ENCODE measurements at places on chromosomes 3 and 15.

DNA sequence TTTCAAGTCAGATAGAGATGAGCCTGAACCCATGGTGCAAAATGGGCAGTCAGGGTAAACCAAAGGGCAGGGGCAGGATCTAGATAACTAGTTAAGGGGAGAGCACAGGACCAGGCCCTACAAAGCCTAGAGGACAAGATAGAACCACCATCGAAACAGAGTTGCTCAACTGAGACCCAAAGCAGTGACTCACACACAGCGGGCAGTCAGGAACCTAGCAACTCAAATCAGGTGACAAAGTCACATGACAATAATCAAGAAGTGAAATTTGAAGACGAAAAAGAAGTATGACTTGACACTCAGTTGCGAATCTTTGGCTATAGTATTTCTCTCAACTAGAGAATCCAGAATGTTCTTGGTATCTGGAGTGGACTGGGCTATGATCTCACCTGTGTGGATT is 136.0 kb upstream of the PTPRG start:
- DNase-seq = no peak

GRCh38 chr15:83709241-83709640 is 55.3 kb downstream of the ADAMTSL3 start:
- no peak for DNase-seq

DNA sequence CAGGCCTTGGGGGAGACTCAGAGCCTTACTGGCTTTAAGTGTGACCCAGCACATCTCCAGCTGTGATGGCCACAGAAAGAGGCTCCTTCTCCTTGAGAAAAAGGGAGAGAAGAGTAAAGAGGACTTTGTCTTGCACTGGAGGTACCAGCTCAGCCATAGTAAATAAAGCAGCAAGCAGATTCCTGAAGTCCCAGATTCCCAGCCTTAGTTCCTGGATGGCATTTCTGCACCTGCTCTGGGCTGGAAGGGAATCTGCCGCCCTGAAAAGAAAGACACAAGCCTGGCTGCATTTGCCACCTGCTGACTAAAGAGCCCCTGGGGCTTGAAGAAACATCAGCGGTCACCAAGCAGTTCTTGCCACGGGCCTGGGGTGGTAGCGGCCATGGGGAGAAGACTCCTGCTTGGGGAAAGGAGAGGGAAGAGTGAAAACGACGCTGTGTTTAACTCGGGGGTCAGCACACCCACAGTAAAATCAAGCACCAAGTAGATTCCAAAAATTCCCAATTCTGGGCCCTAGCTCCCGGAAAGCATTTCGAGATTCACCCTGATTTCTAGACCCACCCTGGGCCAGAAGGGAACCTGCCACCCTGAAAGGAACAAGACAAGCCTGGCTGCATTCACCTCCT is 24.2 kb upstream of the TNK2 start:
- no peak for DNase-seq

GRCh38 chr3:52472239-52473000 is 17.0 kb downstream of the NISCH start:
- DNase-seq = no peak

- DNase-seq = no peak
Observed at GRCh38 chr15:89803941-89804800, 10.5 kb downstream of the ANPEP start.

GRCh38 chr15:58934114-58934447 is 602 bp upstream of the SLTM start:
- no peak for DNase-seq

DNA sequence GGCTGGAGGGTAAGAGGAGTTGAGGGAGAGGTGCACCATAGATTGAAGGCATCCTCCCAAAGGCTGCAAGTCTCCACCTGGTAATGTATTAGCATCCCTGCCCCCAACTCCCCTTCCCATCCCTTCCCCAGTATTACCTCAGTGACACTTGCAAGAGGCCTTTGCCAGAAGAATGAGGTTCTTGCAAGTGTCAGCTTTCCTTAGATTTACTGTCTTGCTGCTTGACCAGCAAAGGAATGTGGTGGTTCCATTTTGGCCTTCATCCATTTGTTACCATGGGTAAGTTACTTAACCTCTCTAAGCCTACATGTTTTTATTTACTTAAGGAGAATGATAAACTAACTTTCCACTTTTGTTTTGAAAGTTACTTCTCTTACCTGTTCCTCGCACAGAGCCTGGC is 108.9 kb downstream of the LRTM1 start:
- DNase-seq = no peak

DNA sequence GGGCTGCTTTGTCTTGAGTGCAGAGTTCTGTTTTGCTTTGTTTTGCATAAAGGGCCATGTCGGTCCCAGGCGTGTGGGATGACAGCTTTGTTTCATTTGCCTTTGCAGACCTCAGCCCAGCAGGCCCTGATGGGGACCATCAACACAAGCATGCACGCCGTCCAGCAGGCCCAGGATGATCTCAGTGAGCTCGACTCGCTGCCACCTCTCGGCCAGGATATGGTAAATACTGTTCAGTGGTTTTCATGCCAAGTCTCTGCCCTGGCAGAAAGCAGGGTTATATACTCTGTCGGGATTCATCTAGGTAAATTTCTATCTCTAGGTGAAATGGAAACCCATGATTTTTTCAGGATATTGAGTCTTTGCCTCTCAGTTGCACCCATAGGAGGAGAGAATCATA is 343.9 kb upstream of the TPM1 start:
- no peak for DNase-seq

DNA sequence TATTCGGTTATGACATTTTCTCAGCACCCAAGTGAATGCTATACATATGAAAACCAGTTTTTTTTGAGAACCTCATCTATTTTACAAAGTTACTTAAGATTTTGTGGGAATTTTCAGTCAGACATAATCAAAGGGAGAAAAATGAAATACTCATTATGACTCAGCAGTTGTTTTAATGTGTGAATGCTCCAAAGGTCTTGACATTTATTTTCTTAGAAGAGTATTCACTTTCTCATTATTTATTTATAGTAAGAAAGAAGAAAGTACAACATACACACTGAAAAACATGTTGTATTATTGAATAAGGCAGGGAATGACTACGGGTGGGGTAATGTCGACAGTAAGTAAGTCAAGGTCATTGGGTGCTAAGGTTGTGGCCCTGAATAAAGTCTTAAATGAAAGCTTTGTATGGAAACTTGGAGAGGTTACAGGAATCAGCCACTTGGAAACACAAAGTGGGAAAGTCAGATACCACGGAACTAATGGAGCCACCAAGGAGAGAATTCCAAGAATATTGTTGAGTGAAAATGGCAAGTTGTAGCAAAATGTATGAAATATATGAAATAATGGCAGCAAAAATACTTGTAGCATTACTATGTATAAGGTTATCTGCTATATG is 844.5 kb downstream of the TBL1XR1 start:
- DNase-seq = no peak

DNA sequence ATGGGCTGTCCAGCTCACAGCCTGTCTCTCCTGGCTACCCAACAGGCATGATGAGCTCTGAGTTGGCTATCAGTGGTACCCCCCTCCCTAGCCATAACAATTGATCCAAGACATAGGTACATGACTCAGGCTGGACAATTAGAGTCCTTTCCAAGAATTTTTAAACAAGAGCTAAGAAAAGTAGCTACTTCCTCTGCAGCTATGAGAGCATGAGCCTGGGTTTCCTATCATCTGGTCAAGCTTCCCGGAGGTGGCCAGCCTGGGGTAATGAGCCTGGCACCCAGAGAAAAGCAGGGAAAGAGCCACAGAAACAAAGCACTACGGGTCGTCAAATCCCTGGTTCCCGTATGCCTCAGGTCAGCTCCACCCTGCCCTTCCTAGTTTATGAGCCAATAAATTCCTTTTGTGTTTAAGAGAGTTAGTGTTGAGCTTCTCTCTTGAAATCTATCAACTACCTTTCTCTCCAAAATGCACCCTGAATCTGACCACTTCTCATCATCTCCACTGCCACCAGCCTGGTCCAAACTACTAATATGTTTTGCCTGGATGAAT is 2.3 kb upstream of the SLC51B start:
- no peak for DNase-seq

DNA sequence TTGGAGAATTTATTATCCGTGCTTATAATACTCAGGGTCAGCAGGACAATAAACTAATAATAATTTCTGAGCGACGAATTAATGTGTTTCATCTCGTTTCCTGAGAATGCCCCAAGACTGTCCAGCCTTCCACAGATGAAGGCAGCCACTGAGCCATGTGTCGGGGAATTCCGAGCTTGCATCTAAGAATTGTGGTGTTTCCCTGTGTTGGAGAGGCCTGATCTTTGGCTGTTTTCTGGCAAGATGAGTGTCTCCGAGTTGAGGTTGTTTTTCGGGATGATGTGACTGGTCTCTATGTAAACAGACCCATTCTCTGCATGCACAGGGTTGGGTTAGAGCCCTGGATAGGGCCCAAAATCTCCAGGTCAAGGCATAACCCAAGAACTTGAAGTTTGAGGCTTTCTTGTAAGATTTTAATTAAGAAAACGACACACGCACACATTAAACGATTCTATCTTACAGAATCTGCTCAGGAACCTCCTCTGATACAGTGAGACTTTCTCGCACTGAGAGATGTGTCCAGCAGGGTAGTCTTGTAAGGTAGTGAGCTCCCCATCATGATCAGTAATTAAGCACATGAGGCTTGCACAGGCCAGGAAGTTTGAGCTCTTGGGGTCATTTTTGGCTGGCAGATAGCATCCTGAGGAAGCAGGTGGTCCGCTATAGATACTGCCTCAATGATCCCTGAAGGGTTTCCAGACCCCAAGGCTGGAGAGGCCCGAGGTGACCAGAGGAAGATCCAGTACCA is 14.4 kb downstream of the FGD5 start:
- no peak for DNase-seq

- DNase-seq = no peak
Observed at GRCh38 chr3:121924734-121925133, 30.5 kb downstream of the SLC15A2 start.

DNA sequence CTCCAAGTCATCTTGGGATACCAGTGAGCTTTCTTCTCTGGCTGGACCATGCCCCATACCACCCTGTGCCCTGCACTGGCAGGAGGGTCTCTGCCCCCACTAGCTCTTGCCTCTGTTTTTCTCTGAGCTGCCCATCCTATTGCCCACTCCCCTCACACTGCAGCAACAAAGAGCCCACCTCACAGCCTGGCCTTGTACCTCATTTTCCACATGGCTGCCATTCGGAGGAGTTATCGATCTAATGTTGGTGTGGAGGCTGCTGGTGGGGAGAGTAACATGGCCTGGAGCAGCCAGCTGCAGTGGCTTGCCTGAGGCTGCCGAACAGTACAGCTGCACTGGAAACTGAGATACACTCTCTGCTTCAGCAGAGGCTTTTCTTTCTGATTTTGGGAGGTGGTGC is 65.7 kb upstream of the AGBL1 start:
- no peak for DNase-seq
